HFFc6 (cell line): ENCODE measurements at places on chromosomes 16 and 17.

DNA sequence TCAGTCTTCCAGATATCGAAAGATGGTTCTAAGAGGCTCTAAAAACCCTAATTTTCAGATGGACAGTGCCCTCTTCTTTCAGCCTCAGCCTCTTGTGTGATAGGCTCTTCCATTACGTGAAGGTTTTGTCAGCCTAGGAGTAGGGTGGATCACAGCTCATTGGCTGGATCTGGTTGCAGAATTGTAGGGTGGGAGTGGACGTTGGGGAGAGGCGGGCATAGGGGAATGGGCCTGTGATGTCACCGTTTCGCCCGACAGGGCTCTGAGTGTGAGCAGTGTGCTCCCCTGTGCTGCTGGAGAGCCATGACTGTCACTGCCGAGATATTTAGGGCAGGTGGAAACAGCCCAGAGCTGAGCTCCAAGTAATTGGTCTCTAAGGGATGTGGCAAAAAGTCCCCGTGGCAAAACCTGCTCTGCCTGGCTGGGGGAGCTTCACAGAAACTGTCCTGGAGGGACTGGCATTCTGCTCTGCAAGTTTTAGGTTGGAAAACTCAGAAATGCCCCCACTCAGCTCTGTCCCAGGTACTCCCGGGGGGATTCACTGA is 6.2 kb upstream of the WFIKKN1 start:
- DNase-seq = no peak

DNA sequence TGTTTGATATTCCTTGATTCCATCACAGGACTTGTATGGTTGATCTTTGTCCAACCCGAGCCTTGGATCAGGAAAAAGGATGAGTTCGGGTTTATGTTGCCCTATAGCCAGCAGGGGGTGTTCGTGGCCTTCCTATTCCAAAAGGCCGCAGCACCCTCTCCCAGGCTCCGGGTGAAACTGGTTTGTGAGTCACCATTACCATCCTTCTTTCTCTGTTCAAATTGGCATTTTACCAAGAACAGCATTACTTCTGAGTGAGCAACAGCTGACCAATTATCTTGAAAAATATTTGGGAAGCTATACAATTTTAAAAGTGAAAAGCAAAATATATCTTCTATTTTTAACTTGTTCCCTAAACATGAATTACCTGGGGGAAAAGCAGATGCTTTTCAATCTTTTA is 24.3 kb upstream of the KRT20 start:
- peak; percentile 98 for DNase-seq

DNA sequence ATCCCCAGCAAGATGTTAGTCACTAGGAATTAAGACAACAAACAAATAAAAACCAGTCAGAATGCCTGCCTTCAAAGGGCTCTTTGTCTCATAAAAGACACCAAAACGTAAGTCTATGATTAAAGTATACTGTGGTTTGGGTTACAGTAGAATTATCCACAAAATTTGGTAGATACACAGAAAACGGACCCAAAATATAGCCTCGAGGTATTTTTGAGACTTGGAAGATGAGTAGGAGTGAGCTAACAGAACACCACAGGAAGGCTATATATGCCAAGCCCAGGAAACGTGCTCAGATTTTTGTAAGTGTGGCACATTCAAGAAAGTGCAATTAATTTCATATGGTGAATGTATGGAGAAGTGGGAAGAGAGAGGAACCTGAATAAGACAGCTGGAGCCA is 831.4 kb downstream of the CDH11 start:
- DNase-seq = no peak

GRCh38 chr16:81008505-81008789 is 1.4 kb downstream of the CENPN start:
- DNase-seq = no peak

DNA sequence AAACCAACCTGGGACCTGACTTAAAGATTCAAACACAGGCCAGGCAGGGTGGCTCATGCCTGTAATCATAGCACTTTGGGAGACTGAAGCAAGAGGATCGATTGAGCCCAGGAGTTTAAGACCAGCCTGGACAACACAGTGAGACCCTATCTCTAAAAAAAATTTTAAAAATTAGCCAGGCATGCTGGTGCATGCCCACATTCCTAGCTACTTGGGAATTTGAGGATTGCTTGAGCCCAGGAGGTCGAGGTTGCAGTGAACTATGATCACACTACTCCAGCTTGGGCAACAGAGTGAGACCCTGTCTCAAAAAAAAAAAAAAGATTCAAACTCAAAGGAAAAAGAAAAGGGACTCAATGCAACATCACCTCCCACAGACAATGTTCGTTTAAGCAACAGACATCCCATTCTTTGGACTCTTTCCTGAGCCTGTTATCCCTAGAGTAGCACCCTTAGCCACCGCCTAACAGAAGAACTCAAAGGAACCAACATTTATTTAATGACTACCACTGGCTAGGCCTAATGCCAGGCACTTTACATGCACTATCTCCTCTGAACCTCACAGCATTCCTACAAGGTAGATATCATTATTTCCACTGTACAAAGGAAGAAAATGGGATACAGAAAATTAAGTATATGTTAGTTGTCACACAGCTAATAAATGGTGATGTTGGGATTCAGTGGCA is 12.7 kb downstream of the MYO18A start:
- DNase-seq = no peak

DNA sequence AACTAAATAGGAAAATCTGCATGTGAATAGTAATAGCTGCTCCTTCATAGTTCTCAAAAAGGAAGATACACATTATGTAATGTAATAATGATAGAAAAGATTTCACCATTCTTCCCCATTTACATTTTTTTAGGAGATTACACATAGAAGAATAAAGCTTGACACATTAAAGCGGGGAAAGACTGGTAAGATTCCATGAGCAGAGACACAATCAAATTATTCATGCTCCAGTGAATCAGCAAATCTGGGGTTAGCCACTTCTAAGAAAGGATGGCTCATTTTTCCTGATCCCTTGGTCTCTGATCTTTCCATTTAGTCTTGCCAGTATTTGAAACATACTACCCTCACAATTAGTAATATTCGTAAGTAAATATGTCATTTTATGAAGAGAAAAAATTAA is 81.9 kb downstream of the CA4 start:
- DNase-seq = peak; percentile 64

GRCh38 chr16:3669082-3669481 is 14.6 kb downstream of the DNASE1 start:
- DNase-seq = no peak

- DNase-seq = peak; percentile 99
These were observed 4.2 kb upstream of the MAP3K14 start for GRCh38 chr17:45320931-45321461.

- DNase-seq = no peak
These were observed 6.3 kb downstream of the CCL11 start for GRCh38 chr17:34291721-34292348.

GRCh38 chr17:49638818-49639217 is 39.1 kb downstream of the SPOP start:
- peak; percentile 26 for DNase-seq

DNA sequence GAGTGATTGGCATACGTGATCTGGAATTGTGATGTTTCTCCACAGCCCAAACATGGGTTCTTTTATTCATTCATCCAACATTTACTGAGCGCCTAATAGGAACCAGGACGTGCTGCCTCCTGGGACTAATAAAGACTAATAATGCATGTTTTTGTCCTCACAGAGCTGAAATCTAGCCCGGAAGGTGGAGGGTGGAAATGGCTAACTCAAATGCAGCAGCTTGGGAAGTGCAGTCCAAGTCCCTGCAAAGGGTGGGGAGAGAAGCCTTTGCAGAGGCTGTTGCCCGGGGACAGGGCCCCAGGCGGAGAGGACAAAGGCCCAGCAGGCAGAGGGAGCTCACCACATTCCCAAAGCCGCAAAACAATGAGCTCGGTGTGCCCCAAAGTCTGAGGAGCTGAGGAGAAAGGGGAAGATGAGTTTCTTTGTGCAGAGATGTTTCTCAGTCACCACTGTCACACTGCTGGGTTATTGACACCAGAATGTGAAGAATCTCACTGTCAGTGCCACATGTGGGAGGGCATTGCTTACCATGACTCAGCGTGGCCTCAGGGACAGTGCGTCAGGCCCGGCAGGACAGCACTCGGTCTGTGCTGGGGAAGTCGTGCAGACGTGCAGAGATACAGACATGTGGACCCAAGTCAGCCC is 118.2 kb upstream of the CHMP6 start:
- DNase-seq = peak; percentile 62

DNA sequence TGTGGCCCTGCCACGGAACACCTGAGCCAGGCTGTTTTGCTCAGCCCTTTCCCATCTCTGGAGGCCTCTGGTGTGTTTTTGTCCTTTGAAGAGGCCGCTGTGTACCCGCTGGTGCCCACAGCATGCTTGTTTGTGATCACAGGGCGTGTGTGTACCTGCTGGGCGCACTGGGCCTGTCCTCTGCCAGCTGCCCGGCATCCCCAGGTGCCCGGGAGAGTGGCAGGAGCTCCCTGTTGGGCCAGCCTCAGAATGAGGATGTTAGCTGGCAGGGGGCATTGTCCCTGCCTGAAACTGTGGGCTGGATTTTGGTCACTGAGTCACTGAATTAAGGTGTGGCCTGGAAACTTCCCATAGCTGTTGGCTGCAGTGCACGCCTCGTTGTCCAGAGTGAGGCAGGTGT is 31.1 kb downstream of the BAIAP2 start:
- no peak for DNase-seq

GRCh38 chr17:29726715-29727252 is 104.1 kb upstream of the CORO6 start:
- DNase-seq = no peak

DNA sequence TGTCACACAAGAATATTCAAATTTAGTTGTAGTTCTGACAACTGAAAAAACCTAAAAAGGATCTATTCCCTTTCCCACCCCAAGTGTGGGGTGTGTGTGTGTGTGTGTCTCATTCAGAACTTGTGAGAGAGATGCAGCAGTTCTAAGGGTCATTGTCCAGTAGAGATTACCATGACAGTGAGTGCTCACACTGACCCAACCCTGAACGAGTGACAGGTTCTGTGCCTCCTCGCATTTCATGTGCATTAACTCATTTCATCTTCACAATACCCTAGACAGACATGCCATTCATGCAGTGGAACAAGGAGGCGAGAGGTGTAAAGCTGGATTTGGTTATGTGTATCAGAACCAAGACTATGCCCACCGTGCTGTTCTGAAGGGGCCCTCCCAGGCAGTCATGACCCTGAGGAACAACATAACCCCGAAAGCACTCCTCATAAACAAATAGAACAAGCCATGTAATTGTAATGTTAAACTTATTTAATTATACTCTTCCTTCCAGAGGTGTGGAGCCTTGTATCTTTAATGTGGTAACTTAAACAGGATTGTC is 102.1 kb downstream of the CLEC16A start:
- DNase-seq = no peak

- DNase-seq = peak; percentile 55
These were observed 21.5 kb upstream of the RFFL start for GRCh38 chr17:35084987-35085386.

DNA sequence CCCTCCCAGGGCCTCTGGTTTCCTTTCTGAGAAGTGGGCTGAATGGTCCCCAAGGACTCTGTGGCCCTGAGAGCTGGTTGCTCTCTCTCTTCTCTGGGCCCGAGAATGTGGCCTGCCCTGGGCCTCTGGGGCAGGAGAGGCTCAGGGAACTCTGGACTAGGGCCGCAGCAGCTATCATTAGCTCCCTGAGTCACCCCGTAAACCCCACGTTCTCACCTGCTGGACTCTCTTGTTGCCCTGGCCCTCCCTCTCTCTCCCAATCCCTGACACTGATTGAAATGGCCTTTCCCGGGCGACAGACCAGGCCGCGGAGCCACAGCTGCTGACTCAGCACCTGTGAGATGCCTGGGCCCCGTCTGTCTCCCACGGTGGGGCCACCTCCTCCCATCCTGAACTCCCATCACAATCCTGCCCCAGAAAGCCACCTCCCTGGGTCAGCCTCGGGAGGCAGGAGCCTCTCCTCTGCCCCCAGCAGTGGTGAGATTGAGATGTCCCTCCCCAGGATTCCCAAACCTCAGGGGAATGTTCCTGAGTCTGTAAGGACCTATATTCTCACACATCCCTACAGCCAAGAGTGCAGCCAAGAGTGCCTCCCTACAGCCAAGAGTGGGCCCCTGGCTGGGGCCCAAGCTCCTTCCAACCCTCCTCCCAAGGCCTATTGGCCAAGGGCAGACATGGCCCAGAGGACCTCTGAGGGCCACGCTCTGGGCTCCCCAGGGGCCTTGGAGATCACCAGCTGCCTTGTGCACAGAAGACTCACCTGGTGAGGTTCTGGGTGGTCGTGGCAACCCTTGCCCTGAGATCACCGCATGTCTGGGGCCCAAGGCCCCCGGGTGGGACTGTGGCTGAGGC is 470 bp downstream of the TRPV3 start:
- DNase-seq = no peak

DNA sequence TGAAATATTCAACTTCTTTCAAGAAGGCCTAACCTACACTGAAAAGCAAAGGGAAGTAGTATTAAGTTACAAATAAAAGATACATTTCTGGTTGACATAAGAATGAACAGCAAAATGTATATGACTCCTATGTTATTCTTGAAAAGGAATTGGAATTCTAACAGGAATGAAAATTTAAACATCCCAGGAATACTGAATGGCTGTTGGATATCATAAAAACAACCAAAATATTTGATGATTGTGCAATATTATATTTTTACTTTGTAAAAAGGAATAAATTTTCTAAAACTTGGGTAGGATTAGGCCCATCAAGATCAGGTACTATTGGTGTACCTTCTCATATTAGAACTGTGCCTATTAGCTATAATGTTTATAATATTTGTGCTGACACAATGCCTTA is 50.0 kb downstream of the CYB5B start:
- no peak for DNase-seq

DNA sequence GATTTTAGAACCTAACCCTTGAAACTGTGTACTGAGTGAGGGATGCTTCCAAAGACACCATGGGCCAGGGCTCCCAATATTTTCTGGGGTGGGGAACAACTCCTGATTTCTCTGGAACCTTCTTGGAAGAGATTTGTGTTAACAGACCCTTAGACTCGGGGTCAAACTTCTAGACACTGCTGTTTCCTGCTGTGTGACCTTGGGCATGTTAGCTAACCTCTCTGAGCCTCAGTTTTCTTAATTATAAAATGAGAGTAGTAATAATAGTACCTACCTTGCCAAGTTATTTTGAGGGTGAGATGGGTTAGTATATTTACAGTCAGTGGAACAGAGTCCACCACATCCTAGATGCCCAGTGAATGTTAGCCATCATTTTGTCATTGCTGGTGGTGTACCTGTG is 18.8 kb downstream of the POLR3E start:
- no peak for DNase-seq

- DNase-seq = no peak
These were observed 36.8 kb downstream of the CBFA2T3 start for GRCh38 chr16:88939972-88940861.

DNA sequence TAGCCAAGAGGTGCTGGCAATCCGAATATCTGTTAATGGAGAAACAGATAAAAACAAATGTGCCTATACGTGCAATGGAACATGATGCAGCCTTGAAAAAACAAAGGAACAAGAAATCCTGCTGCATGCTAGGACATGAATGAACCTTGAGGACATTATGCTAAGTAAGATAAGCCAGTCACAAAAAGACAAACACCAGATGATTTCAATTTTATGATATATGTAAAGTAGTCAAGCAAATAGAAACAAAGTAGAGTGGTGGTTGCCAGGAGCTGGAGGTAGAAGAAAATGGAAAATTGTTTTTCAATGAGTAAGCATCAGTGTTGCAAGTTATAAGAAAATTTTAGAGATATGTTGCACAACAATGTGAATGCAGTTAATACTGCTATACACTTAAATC is 409.7 kb upstream of the CDH8 start:
- DNase-seq = no peak
